ENCODE measurements at places on chromosomes 4 and X. TPM values are rescaled to one million over a fixed set of nuclear protein-coding genes. Genes with fewer than 3 reads are reported as not detected.

Gene EDNRA
- total RNA-seq = 1.3 TPM

Gene TADA2B
- total RNA-seq = 15.2 TPM

Gene CFAP99
- total RNA-seq = under 0.01 TPM

Gene SMIM31
- total RNA-seq = not detected

Gene LCORL
- 14.2 TPM for total RNA-seq

Gene LRP2BP
- 0.43 TPM for total RNA-seq

Gene ERAS
- total RNA-seq = 0.22 TPM

Gene SRPX2
- total RNA-seq = 73.2 TPM

Gene TMEM31
- not detected for total RNA-seq

Gene GPR82
- not detected for total RNA-seq

Gene ZRSR2
- total RNA-seq = 2.6 TPM

Gene COX7B2
- total RNA-seq = not detected

Gene H2BW2
- total RNA-seq = not detected

Gene TMPRSS11D
- total RNA-seq = not detected

Gene UNC5C
- under 0.01 TPM for total RNA-seq
